ENCODE measurements at places on chromosomes 4 and X. TPM values are rescaled to one million over a fixed set of nuclear protein-coding genes. Genes with fewer than 3 reads are reported as not detected.

GRCh38 chr4:147707892-147708672 lies 23.8 kb upstream of the ARHGAP10 start:
- DNase-seq = no peak

- DNase-seq = no peak
Observed at GRCh38 chr4:155383541-155383940, 6.8 kb upstream of the MAP9 start.

DNA sequence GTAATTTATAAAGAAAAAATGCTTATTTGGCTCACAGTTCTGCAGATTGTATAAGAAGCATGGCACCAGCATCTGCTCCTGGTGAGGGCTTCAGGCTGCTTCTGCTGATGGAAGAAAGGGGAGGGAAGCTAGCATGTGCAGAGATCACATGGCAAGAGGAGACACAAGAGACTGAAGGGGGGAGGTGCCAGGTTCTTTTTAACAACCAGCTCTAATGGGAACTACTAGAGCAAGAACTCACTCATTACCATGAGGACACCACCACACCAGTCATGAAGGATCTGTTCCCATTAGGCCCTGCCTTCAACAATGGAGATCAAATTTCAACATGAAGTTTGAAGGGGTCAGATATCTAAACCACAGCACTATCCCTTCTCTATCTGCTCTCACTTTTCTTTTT lies 9.4 kb upstream of the COPS4 start:
- DNase-seq = no peak

DNA sequence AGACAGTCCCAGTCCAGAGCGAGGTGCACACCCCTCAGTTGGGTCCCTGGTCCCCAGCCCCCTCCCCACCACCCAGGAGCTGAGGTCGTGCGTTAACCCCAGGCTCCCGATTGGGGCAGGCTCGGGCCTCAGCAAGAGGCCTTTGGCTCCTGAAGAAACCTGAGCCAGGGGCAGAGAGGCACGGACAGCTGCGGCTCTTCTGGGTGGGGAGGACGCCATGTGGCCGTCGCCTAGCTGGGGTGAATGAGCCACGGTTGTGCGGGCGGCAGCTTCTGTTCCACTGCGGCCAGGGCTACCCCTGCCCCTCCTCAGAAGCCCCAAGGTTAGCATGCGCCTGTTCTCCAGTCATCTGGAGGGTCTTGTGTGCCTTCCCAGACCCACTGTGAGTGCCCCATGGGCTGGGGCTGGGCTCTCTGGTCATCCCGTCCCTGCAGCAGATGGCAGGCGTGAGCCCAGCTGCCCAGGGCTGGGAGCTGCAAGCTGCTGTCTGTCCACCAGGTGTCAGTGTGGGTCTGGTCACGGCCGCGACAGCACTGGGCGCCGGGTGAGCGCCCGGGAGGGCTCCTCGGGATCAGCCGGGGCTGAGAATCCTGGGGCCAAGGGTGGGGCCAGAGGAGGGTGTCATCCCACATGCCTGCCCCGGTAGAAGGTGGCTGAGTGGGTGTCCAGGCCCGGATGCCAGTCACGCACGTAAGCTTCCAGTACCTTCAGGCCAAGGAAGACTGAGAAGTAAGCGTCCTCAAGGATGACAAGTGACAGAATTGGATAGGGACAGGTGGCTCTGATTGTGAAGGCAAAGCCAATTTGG lies 21.9 kb downstream of the ATP2B3 start:
- peak; percentile 65 for DNase-seq

DNA sequence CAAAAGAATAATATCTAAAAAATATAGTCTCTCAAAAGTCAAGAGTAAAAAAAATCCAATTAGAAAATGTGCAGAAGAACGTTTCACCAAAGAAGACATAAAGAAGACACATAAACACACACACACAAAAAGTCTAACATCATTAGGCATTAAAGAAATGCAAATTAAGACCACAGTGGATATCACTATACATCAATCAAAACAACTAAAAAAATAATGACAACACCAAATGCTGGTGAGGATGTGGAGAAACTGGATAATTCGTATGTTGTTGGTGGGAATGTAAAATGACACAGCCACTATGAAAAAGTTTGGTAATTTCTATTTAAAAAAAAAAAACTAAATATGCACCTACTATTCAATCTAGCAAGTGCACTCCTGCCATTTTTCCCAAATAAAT lies 66.4 kb downstream of the LRBA start:
- no peak for DNase-seq

DNA sequence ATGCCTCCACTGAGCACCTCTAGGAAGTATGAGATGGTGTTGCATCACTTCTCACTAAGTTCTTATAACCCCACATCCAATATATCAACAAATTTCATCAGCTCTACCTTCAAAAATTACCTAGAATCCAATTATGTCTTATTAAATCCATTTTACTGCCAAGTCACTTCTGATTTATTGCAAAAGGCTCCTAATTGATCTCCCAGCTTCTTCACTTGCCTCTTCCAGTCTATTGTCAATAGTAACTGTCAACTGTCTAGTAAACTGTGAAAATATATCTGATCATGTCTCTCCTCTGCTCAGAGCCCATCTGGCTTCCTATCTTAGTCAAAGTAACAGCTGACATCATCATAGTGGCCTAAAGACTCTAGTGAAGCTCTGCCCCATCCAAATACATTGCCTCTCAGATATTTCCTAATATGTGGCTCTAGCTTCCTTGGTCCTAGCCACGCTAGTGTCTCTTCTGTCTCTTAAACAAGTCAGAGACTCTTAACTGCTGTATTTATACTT lies 414.5 kb upstream of the ATOH1 start:
- no peak for DNase-seq

DNA sequence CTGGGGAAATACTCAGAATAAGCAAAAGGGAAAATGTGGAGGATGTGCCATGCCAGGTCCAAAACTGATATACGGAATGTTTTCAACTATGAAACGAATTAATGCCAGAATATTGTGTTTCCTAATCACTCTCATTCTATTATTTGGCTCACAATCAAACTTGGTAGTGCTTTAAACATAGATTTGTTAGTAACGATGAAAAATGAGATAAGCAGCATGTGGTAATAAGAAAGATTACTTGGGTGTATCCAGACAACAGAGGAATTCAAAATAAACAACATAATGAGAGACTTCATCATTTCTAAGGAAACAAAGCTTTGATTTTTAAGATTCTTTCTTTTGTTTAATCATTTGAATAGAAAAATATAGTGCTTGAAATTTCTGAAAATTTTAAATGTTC lies 237.3 kb downstream of the TACR3 start:
- DNase-seq = no peak

DMRTC1B gene
- total RNA-seq = 0.53 TPM

UTP14A gene
- total RNA-seq = 15.0 TPM

ENPEP gene
- total RNA-seq = 8.2 TPM

Data from lower lobe of right lung (tissue), 2 donors.